ENCODE measurements at places on chromosomes 5 and 9. TPM values are rescaled to one million over a fixed set of nuclear protein-coding genes. Genes with fewer than 3 reads are reported as not detected.

Gene C9
- 0.34 TPM for total RNA-seq

Gene CAPSL
- total RNA-seq = not detected

Gene FAM151B
- 1.2 TPM for total RNA-seq

Gene IL4
- not detected for total RNA-seq

Gene ADCY2
- 0.15 TPM for total RNA-seq
